ENCODE measurements at places on chromosomes 2 and 18.

GRCh38 chr2:37855283-37856041 lies 69.6 kb upstream of the RMDN2 start:
- no peak for DNase-seq

GRCh38 chr2:172208791-172209325 lies 106.2 kb upstream of the DLX2 start:
- no peak for DNase-seq

GRCh38 chr18:70377857-70378701 lies 89.2 kb downstream of the SOCS6 start:
- no peak for DNase-seq

DNA sequence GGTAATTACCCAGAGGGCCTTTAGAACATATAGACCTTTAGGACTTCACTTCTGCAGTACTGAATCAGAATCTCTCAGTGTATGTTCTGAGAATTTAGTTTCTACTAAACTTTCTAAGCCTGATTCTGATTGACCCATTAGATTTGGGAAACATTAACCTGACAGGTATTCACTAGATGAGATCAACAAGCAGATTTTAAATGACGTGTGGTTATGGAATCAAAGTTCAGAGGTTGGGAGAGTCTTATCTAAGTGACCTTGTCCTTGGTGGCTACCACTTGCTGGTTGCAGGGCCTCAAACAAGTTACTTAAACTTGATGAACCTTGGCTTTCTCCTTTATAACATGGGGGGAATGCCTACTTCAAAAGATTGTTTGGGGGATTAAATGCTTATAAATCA lies 198.7 kb downstream of the PDE11A start:
- no peak for DNase-seq

DNA sequence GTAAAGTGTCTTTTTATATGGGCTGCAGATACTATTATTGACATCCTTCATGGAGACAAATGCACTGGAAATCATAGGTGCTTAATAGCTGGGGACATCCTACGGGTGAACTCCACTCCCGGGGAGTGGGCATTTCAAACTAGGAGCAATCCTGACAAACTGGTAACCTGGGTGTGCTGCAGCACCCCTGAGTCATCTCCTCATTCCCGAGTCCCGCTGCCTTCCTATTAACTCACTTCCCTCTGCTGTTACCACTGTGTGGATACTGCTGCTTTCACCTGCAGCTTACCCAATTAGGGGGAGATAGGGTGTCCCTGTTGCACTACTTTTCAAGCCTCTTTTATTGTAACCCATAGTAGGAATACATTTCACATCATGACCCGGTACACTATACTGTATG lies 134.2 kb downstream of the RAPGEF4 start:
- no peak for DNase-seq

Measured in T follicular helper cell (primary cell).